Stimulated activated CD4-positive, alpha-beta T cell treated with anti-CD3 and anti-CD28 coated beads, Interleukin-1b, Interleukin-23, amount 100 ng/mL, for 48 hours (primary cell): ENCODE measurements at places on chromosomes 6 and 20.

DNA sequence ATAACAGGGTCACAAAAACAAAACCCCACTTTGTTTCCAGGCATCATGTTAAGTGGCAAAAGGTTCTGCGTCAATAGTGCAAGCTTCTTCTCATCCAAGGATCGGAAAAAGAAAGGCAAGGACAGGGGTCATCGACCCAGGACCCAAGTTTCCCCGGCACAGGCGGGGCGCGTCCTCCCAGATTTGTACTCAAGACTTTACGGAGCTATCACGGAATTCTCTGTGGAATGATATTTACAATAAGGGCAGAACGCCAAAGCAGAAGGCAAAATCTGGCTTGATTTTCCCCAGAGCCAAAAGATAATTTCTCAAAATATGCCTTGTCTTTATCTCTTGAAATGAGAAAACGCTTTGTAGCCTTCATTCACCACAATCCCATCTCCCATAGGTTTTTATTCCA lies 25.5 kb downstream of the PDE10A start:
- DNase-seq = no peak

DNA sequence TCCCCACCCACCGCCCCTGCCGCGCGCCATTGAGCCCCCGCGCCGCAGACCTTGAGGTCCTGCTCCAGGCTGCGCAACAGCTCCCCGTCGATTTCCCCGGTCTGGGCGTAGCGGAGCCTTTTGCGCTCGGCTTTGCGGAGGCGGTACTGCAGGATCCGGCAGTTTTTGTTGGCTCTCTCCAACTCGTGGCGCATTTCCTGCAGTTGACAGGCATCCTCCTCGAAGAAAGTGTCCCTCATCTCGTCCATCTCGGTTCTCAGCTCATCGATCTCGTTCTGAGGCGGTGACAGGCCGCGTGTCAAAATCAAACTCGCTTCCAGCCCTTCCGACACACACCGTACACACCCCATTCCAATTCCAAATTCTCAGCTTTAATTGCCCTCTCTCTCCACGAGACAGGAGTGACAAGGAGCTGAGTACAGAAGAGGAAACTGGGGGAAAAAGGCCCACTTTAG lies 4.3 kb downstream of the MTCL3 start:
- peak; percentile 40 for DNase-seq

GRCh38 chr6:153425536-153425935 lies 294.5 kb upstream of the RGS17 start:
- DNase-seq = no peak

DNA sequence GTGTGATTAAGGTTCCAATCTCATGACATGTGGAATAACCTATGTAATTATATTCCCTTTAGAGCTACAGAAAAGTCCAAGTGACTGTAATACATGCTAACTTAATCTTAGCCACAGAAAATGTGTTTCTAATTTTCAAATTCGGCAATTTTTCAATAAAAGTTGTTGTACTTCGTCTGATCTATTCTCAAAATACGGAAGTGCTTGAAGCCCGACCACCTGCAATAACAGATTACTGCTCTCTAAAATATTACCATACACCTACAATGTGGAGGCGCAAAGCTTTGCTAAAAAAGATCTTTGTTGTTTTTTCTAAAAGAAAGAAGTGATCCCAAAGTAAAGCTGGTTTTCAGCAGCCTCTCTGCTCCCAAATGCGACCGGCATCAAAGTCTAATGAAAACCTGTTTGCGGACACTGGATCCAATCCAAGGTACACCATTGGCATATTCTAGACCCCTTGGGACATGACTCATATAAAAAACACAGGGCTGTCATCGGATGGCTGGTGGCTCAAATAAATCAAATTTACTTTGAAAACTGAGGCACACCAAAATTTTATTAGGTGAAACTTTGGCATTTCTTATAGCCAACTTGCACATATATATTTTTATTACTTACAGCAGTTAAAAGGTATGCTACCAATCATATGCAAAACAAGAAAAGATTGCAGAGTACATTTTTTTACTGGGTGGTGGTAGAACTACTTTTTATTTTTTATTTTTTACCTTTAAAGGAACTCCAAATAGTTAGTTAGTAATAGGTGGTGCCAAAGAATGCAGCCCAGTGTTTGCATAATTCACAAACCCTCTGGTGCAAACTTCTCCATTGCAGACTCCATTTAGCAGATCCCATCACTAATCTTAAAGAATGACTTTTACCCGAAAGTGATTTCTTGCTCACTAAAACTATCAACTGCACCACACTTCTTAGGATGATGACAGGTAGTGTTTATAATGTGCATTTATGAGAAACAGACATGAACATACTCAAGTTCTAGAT lies 118.7 kb upstream of the TBX18 start:
- no peak for DNase-seq

DNA sequence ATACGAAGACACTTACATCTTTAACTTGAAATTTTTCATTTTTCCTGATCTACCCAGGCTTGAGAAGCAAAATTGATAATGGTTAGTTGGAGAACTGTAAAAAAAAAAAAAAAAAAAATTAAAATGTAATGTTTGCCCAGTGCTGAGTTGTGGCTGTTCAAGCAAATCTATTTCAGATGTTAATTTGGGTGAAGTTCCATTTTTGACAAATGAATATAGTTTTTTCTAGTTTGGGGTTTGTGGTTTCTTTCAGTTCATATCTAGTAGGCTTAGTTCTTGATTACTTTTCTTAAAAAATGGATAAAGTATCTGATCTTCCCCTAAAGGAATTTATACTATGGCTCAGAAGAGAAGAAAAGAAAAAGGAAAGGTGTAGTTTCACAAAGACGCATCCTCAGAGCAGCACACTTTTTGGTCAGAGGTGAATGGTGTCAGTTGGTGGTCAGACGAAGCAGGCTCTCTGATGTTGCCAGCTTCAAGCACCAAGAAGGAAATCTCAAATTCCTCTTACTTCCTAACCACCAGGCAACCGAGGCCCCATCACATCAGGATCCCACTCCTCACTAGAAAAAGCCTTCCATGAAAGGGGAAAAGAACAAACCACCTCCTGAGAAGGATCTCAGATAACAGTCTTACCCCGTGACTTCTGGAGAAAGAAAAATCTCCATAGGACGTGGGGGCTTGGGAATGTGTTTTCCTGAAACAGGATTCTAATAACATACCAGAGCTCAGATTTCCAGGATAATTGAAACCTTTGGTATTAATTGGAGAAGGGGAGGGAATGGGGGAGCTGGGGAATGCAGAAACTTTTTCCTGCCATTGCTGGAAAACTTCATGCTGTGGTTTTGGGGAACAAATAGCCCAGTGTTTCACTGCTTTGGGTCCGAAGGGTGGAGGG lies 396.2 kb downstream of the CD83 start:
- no peak for DNase-seq

DNA sequence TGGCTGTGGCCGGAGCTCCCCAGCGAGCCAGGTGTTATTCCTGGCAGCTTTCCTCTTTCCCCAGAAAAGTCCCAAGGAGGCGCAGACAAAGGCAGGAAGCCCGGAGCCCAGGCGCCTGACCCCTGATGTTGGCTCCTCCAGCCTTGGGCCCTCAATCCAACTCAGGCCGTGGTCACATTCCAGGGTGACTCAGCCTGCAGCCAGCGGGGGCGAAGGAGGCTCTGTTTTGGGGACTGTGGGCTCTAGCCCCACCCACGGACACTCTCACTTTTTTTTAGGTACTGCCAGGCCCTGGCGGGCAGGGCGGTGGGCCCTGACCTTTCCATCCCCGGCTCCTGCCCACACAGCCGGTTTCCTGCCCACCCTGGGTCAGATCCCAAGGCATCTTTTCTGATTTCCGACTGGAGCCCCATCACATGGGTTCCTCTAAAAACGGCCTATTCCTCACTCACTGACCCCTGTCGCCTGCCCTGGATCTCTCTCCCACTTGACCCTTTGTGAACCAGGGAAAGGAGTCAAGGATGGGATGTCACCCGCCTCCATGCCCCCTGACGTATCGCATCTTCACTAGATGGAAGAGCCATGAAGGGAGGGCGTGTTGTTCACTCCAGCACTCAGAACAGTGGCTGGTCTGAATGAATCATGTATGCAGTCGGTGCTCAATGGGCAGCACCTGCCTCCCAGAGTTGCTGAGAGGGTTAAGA lies 5.5 kb downstream of the PTGIS start:
- no peak for DNase-seq

- DNase-seq = no peak
Measured at GRCh38 chr6:9503111-9503761, 911.6 kb downstream of the TFAP2A start.

DNA sequence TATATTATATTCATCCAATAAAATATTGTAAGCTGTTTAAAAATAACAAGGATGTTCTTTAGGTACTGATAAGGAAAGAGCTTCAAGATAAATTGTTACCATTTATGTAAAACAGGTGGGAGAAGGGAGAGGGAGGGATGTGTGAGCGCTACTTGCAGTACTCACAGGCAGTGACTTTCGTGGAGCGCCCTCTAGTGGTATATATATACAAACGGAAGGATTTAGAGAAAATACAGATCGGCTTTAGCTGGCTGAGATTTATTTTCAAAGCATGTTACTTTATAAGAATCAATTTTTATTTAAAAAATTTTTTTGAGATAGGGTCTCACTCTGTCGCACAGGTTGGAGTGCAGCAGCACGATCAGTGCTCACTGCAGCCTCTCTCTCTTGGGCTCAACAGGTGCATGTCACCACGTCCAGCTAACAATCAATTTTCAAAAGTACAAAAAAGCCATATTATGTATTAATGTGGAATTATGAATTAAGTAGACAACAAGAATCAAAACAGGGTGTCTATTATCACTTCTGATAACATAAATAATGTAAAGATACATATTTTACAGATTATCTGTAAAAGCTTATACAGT lies 3.3 kb upstream of the MOG start:
- peak; percentile 34 for DNase-seq

DNA sequence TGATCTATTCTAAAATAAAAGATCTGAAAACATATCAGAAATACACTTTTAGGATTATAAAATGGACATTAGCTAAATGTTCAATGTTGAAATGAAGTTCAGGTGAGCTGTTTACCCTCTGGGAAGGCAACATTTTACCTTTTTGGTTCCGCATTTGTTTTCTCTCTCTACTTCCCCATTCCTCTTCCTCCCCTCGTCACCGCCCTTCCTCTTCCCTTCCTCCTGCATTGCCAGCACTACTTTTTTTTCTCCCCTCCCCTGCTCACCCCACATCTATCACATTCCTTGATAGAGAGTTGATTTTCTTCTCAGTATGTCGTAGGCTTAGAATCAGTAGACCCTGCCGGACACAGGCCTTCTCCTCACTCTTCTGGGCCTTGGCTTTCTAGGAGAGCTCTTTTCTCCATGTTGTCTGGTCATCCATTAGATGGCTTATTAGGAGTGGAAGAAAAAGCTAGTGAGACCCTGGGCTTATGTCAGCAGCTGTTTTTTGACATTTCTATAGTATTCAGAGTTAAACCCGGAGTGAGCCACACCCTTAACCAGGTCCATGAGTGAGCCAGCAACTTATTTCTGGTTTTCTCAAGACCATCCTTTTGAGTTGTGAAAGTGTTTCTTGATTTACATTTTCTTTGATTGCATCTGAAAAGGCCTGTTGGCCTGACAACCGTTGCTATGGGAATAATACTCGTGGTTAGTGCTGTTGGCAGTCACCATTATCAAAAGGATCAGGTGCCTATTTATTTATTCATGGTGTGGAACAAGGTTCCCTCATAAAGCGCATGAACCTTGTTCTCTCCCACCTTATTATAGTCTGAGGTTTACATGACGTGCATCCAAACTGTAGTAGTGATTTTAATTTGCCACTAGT lies 90.9 kb downstream of the DTD1 start:
- DNase-seq = no peak

DNA sequence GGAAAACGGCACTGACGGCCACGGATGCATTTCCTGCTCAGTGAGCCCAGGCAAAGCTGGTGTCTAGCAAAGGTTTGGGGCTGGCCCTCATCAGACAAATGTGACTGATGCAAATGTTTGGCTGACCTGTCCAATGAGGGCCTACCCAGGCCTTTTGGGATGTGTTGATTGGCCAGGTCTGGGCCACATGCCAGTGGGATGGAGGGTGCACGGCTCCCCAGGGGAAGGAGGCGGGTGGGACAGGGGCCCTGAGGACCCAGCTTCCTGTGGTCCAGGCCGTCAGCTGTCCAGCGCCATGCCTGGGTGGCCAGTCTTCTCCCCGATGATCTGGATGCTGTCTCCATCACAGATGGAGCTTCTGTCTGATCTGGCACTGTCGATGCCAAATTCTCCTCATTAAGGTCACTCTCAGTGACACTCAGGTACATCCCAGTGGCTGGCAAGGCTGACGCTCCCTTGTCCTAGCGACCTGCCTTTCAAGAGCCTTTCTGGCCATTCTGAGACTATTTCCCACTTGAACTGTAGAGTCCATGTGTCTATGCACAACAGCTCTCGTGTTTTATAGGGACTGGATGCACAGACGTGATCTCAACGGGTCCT lies 43.0 kb downstream of the NTSR1 start:
- DNase-seq = no peak

GRCh38 chr6:140438346-140438735 lies 1063.9 kb upstream of the CITED2 start:
- no peak for DNase-seq

DNA sequence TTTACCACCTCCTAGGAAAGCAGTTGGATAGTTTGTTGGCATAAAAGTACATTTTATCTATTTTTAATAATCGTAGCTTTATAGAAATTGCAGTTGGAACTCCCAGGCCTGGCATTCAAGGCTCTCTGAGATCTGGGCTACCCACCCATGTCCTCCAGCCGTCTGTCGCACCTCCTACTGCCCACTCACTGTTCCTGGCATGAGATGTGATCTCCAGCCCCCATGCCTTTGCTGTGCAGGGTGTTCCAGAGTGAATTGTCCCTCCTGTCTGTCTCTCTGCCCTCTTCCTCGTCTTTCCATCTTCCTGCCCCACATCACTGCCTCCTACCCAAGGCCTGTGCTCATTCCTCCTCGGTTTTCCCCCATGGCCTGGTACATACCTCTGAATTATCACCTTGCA lies 50.7 kb downstream of the PTPN1 start:
- DNase-seq = no peak

DNA sequence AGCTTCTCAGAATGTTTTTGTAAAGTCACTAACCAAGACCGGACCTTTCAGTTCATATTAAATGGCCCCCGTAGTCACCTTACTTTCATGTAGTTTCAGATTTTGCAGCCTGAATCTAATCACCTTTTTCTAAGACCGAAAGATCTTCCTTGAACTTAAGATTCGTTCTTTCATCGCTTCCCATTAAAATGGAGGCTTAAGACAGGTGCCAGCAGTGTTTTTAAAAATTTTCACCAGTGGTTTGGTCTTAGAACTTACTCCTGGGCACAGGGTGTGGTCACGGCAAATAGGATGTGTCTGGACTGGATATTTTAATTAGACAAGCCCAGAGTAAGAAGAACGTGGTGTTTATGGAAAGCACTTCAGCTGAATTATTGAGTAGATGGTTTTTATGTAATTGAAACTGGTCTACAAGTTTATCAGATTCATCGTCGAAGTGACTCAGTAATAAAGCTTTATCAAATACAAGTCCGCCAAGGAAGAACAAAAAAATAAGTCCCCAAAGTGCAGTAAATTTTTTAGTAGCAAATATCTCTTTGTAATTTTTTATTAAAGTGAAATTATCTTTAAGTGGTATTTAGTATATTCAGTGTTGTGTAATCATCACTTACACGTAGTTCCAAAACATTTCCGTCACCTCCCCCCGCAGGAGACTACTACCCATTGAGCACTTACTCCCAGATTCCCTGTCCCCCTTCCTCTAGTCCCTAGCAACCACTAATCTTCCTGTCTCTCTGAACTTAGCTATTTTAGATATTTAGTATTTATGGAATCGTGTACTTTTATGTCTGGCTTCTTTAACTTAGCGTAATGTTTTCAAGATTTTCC lies 868 bp downstream of the SRSF3 start:
- DNase-seq = no peak
